ENCODE measurements at places on chromosomes 11 and 22. TPM values are rescaled to one million over a fixed set of nuclear protein-coding genes. Genes with fewer than 3 reads are reported as not detected.

MOGAT2 gene
- polyA plus RNA-seq: not detected

RPS6KB2 gene
- 54.0 TPM for polyA plus RNA-seq

GRCh38 chr11:122690801-122691548 is 35.5 kb downstream of the UBASH3B start:
- peak; percentile 32 for DNase-seq

DNA sequence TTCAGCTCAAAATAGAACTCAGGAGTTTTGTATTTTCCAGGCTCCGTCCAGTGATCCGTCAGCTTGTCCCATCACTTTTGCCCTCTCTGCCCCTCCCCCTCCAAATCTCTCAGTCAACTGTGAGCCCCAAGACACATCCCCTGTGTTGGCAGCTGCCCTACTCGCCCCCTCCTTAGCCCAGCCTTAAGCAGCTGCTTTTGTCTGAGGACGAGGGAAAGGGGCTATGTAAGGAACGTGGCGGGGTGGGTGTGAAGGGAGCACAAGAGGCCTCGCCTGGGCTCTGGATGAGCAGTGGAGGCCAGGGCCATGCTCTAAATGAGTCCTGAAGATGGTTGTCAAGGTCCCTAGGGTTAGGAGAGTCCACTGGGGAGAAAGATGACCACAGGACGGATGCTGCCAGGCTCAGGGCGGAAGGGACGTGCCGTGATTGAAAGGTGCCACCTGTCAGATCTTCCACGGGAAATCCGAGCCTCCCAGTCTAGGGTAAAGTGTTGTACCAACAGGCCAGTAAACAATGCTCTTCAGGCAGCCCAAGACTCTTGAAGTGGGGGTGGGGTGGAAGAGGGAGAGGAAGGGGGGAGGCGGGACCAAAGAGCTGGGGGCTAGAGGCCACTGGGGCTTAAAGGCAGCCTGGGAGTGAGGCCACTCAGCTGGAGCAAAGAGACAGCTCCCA is at the start of gene SMTNL1:
Gene SMTNL1, plus strand, starts transcription at position 649 of the 673 bp plus-strand sequence. CDS start 5,048 bp downstream, outside the sequence.
- DNase-seq: no peak

DNA sequence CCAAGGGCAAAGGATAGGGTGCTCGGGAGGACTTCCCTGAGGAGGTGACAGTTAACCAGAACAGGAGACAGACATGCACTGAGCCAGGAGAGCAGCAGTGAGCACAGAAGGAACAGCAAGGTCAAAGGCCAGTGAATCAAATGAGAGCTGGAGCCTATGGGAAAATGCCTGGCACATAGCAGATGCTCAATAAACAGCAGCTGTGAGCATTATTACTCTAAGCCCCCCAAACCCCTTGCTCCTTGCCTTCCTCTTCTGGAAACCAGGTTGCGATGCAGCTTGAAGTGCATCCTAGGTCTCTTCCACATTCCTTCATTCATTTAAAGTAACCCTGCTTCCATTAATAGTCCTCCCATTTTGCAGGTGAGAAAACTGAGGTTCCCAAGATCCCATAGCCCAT is 13.0 kb downstream of the ELFN2 start:
- DNase-seq: no peak

DNA sequence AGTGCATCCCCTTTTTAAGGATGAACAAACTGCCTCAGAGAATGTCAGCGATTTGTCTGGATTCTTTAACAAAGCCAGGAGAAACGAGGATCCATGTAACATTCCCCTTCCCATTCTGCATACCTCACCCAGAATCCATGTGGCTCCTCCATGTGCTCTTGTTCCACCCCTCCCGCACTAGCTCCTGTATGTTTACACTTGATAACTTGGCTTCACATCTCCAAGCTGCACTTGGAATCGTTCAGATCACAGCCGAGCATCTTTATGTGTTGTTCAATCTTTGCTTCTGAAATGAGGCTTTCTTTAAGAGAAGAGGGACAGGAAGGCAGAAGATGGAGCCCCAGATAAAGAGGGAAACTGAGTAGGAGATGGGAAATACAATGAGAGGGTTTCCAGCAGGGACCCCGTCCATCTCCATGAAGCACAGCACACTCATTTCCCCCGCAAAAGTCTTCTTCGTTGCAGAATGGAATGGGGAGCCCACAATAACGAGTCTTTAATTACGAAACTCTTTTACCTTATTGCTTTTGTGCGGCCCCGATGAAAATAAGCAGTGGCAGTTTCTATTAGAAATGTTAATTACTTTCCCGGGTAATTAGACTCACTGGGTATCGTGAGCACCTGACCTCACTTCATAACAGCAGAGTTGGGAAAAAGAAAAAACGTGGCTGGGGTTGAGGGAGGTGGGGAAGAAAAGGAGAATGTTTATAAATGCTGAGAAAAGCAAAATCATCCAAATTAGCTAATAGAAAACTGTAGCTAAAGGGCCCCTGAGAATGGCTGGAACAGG is 96.8 kb upstream of the ISX start:
- no peak for DNase-seq

All from CD8-positive, alpha-beta memory T cell (primary cell).